ENCODE measurements at places on chromosomes 1 and 21.

DNA sequence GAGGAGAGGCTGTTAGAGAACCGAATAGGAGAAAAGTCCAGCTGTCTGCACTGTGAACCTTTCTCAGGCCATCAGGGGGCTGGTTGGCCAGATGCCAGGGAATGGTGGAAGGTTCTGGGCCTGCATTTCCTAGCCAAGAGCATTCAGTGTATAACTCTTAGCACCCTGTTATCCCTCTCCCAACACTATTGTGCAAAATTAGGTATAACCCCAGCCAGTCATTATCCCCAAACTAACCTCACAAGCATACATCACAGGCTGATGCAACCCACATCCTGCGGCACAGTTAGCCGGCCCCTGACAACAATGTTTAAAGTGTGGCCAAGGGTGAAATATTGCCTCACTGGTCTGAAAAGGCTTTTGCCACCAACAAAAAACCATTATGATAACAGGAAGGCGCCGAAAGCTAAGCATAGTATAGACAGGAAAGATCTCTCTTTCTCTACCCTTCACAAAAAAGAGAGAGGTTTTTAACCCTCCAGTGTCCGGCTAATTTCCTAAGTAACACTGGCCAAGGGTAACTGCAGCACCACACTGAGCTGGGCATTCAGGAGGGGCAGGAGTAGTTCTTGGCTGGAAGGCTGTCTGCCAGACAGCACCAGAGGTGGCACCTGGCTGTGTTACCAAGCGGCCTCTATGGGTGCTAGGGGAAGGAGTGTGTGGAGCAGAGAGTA lies 77.3 kb upstream of the BCAR3 start:
- H3K4me1 ChIP-seq, result peaks cover 5% of the 10 kb centered on the region
- no peak overlapping the region for H3K4me3 ChIP-seq

- H3K4me3 ChIP-seq, result no peak overlapping the region
- H3K27me3 ChIP-seq, result no peaks in the 10 kb centered on the region
- H3K4me1 ChIP-seq, result peaks cover 21% of the 10 kb centered on the region
- no peak overlapping the region for H3K27ac ChIP-seq
- no peaks in the 10 kb centered on the region for H3K36me3 ChIP-seq
- DNase-seq, result no peak
Observed at GRCh38 chr1:193411714-193412113, 225.3 kb upstream of the B3GALT2 start.

DNA sequence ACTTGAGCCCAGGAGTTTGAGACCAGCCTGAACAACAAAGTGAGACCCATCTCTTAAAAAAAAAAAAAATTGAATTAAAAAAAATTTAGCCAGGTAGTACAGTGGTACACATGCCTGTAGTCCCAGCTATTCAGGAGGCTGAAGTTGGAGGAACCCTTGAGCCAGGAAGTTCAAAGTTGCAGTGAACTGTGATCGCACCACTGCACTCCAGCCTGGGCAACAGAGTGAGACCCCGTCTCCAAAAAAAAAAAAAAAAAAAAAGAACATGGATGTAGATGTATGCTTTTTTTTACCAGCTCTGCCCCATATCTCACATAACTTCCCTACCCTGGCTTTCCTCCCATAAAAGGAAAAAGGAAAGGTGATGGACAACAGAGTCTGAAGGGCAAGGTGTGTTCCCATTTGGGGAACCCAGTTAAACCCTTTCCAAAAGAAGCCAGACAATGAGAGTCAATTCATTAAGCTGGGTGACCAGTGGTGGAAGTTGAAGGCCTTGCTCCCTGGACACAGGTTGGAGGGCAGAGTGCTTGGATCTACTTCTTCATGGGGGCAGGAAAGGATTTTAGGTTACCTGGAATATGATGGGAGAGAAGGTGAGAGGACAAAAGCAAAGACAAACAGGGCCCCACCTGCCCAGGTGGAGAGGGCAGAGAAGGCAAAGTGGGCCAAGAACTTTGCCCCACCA lies 2.9 kb downstream of the KRTCAP2 start:
- no peak overlapping the region for H3K4me3 ChIP-seq
- no peaks in the 10 kb centered on the region for H3K27me3 ChIP-seq
- peaks cover 11% of the 10 kb centered on the region for H3K36me3 ChIP-seq
- no peak overlapping the region for H3K27ac ChIP-seq
- DNase-seq, result peak; percentile 25
- H3K4me1 ChIP-seq, result peaks cover 34% of the 10 kb centered on the region

GRCh38 chr1:145689922-145690321 lies 17.2 kb downstream of the PDZK1 start:
- H3K27me3 ChIP-seq, result no peaks in the 10 kb centered on the region
- H3K4me3 ChIP-seq, result no peak overlapping the region
- DNase-seq, result no peak
- no peak overlapping the region for H3K27ac ChIP-seq
- no peaks in the 10 kb centered on the region for H3K36me3 ChIP-seq

GRCh38 chr1:20896826-20897225 lies 109.7 kb upstream of the HP1BP3 start:
- peaks cover 34% of the 10 kb centered on the region for H3K36me3 ChIP-seq
- H3K27me3 ChIP-seq, result no peaks in the 10 kb centered on the region
- no peak overlapping the region for H3K4me3 ChIP-seq
- H3K27ac ChIP-seq, result no peak overlapping the region
- H3K4me1 ChIP-seq, result peaks cover 16% of the 10 kb centered on the region

GRCh38 chr21:31656199-31657095 lies 3.0 kb upstream of the SOD1 start:
- H3K4me1 ChIP-seq, result peaks cover 20% of the 10 kb centered on the region
- no peak overlapping the region for H3K4me3 ChIP-seq
- H3K27me3 ChIP-seq, result no peaks in the 10 kb centered on the region
- H3K36me3 ChIP-seq, result peaks cover 2% of the 10 kb centered on the region
- H3K27ac ChIP-seq, result no peak overlapping the region

GRCh38 chr1:45499415-45499769 lies 481 bp downstream of the CCDC163 start:
- no peaks in the 10 kb centered on the region for H3K27me3 ChIP-seq
- peak overlapping the region; percentile 89 for H3K4me3 ChIP-seq
- H3K36me3 ChIP-seq, result no peaks in the 10 kb centered on the region
- DNase-seq, result no peak
- peaks cover 23% of the 10 kb centered on the region for H3K4me1 ChIP-seq

GRCh38 chr1:240486611-240487010 lies 125.3 kb downstream of the GREM2 start:
- H3K36me3 ChIP-seq, result no peaks in the 10 kb centered on the region
- peaks cover 10% of the 10 kb centered on the region for H3K4me1 ChIP-seq
- H3K27me3 ChIP-seq, result peaks cover 3% of the 10 kb centered on the region
- H3K27ac ChIP-seq, result no peak overlapping the region
- DNase-seq, result no peak

DNA sequence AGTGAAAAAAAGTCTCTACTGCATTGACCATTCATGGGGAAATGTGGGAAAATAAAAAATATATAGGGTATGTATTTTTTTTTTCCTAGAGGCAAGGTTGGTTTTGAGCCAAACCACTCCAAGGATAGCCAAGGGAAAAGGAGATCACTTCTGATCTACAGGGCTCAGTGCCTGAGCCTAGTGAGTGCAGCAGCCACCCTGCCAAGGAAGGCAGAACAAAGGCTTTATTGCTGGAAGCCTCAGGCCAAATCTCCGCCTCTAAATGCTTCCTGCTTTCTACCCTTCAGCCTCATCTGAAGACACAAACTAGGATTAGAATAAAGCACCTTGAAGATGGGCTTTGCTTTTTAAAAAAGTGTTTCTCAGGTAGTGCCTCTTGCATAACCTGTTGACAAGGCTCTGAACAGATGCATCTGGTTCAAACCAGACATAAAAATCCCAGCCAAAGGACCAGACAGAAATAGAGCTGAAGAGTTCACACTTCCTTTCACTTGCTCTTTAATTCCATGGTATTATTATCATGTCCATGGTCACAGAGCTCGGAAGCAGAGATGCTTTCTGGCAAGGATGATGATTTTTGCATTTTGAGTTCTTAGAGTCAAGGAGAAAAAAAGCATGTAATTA lies 10.5 kb downstream of the C1orf115 start:
- peaks cover 6% of the 10 kb centered on the region for H3K27me3 ChIP-seq
- peak; percentile 2 for DNase-seq
- peaks cover 9% of the 10 kb centered on the region for H3K4me1 ChIP-seq
- H3K36me3 ChIP-seq, result peaks cover 2% of the 10 kb centered on the region
- H3K4me3 ChIP-seq, result no peak overlapping the region

DNA sequence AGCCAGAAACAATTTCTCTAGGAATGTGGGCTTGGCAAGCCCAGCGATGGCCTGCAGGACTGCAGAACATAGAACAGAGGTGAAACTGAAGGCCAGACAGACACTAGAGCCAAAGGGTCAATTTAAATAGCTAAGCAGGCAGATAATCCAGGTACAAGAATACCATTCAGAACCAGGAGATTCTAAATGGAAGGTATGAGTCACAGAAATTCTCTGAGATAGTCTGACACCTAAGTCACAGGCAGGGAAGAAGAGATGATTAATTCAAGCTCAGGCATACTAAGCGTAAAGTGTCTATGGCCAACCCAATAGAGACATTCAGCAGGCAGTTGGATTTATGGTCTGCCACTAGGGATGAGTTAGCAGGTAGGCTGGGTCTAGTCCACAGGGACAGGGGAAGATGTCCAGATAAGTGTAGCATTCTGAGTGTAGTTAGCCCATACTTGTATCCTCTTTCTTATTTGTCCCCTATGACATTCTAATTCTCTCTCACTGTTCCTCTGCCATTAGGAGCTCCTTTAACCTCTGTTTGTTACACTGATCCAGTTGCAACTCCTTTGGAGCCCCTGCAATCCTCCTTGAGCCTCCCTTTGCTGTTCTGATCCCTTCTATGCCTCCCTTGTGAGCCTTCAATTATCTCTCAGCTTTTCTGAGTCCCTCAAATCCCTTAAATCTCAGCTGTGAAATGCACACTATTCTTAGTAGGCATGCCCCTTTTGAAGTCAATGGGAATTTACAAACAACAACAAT lies 383.8 kb downstream of the LMO4 start:
- DNase-seq, result no peak
- H3K36me3 ChIP-seq, result no peaks in the 10 kb centered on the region
- H3K27me3 ChIP-seq, result no peaks in the 10 kb centered on the region
- no peaks in the 10 kb centered on the region for H3K4me1 ChIP-seq
- no peak overlapping the region for H3K27ac ChIP-seq
- H3K4me3 ChIP-seq, result no peak overlapping the region

- DNase-seq, result peak; percentile 96
- H3K36me3 ChIP-seq, result no peaks in the 10 kb centered on the region
- peak overlapping the region; percentile 51 for H3K4me3 ChIP-seq
- peak overlapping the region; percentile 98 for H3K27ac ChIP-seq
- peaks cover 52% of the 10 kb centered on the region for H3K4me1 ChIP-seq
- H3K27me3 ChIP-seq, result no peaks in the 10 kb centered on the region
Observed at GRCh38 chr1:234970731-234971476, 157.7 kb downstream of the TOMM20 start.

DNA sequence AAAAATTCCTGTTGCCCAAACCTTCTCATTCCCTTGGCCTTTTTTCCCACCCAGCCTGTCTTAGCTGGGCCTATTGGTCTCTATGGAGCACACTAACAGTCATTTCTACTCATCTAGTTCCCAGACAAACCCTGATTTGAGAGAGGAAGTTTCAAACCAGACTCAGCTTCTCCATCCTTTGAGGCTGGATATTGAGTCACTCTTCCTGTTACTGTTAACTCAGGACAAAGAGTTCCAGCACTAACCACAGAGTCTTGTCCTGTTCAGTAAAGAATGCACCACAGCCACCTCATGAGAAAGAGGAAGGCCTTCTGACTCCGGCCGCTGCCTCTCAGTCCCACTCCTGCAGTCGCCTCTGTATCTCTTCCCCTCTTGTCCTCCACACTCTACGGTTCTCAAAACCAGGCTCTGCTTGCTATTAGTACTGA lies 137.8 kb downstream of the PTPRC start:
- H3K36me3 ChIP-seq, result peaks cover 2% of the 10 kb centered on the region
- DNase-seq, result no peak
- no peaks in the 10 kb centered on the region for H3K27me3 ChIP-seq
- H3K4me1 ChIP-seq, result peaks cover 27% of the 10 kb centered on the region
- H3K27ac ChIP-seq, result peak overlapping the region; percentile 88
- no peak overlapping the region for H3K4me3 ChIP-seq

DNA sequence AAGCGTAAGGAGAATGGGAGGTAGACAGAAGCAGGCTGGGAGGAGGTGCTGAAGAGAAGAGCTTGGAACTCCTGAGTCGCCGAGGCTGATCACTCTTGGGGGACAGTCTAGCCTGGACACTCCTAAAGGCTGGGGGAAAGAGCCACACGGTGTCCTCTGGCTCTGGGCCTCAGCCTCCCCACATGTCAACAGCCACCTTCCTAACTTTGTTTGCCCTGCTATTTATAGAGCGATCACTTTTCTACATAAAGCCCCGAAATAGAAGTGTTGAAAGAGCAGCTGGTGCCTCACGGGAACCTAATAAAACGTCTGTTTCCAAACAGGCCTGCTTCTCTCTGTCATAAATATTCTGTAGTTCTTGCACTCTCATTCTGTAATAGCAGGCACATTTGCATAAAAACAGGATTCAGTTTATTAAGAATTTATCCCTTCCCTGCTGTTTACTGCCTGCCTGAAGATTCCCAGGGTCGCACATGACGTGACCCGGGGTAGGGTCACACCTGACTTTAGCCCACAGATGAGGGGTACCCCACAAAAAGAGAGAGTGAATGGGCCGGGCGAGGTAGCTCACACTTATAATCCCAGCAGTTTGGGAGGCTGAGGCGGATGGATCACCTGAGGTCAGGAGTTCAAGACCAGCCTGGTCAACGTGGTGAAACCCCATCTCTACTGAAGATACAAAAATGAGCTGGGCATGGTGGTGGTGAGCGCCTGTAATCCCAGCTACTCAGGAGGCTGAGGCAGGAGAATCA lies 212.5 kb downstream of the TOMM20 start:
- no peak for DNase-seq
- H3K36me3 ChIP-seq, result no peaks in the 10 kb centered on the region
- H3K27me3 ChIP-seq, result no peaks in the 10 kb centered on the region
- peaks cover 59% of the 10 kb centered on the region for H3K4me1 ChIP-seq
- no peak overlapping the region for H3K4me3 ChIP-seq

DNA sequence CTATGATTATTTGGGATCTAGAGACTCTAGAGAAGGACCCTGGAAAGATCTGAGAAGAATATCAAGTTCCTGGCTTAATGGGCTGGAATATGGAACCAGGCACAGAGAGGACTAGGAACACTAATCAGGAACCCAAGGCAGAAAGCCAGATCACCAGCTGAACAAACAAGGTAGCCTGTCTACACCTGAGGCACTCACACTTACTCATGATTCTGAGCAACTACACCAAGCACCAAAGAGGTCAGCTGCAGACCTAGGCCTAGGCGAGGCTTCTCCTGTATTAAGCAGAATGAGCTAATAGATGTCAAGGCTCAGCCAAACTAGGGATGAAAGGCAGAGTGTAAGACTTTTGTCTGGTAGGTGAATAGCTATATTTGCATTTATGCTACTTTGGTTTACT lies 368.1 kb downstream of the LTN1 start:
- H3K36me3 ChIP-seq, result peaks cover 2% of the 10 kb centered on the region
- no peak overlapping the region for H3K27ac ChIP-seq
- no peak for DNase-seq
- peaks cover 11% of the 10 kb centered on the region for H3K4me1 ChIP-seq

GRCh38 chr1:59699227-59699847 lies 115.4 kb upstream of the HOOK1 start:
- no peaks in the 10 kb centered on the region for H3K36me3 ChIP-seq
- no peak overlapping the region for H3K27ac ChIP-seq
- no peak for DNase-seq
- no peaks in the 10 kb centered on the region for H3K27me3 ChIP-seq

GRCh38 chr1:35939484-35939883 lies 8.6 kb downstream of the AGO3 start:
- no peaks in the 10 kb centered on the region for H3K36me3 ChIP-seq
- no peak for DNase-seq
- H3K27ac ChIP-seq, result no peak overlapping the region
- no peak overlapping the region for H3K4me3 ChIP-seq
